ENCODE measurements at places on chromosomes 3 and 15.

DNA sequence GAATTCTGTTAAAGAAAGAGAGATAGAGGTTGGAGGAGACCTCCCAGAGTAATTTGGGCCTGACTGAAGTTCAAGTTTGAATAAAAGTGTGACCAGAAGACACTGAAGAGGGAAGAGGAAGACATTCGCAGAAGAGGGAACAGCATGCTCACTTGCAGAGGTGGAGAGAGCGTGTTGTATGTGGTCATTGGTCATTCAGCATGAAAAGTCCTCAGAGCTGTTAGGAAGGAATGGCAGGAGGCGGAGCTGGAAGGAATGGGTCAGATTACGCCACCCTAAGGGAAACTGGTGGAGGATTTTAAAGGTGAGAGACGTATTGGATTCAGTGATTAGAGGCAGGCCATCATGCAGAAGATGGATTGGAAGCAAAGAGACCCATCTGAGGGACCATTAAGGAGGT, 41.6 kb downstream of the IQCH start:
- no peaks in the 10 kb centered on the region for H3K36me3 ChIP-seq
- H3K27me3 ChIP-seq: no peaks in the 10 kb centered on the region
- H3K4me1 ChIP-seq: no peaks in the 10 kb centered on the region
- no peak overlapping the region for H3K4me3 ChIP-seq
- no peak overlapping the region for H3K27ac ChIP-seq
- no peak for DNase-seq

DNA sequence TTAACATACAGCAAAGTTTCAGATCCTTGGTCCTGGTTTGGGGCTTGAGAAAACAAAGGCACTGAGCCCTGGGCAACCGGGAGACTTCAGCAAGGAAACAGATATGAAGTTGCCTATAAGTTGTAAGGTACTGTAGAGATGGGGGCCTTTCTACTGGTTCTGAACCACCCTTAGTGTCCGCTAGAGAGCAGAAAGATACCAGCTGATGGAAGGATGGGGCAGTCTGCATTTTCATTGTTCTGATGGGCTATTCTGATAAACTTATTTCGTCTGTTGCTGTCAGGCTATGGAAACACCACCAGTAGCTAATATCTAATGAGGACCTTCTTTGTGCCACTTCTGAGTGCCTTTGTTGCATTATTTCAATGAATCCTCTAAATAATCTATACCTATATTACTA, 38.7 kb downstream of the FGD5 start:
- H3K4me3 ChIP-seq: no peak overlapping the region
- no peaks in the 10 kb centered on the region for H3K36me3 ChIP-seq
- no peak overlapping the region for H3K27ac ChIP-seq
- H3K27me3 ChIP-seq: peaks cover 13% of the 10 kb centered on the region
- no peak for DNase-seq
- H3K4me1 ChIP-seq: no peaks in the 10 kb centered on the region

GRCh38 chr3:79175870-79176269, 591.9 kb downstream of the ROBO1 start:
- H3K4me1 ChIP-seq: peaks cover 4% of the 10 kb centered on the region
- no peak overlapping the region for H3K4me3 ChIP-seq
- H3K27ac ChIP-seq: no peak overlapping the region

DNA sequence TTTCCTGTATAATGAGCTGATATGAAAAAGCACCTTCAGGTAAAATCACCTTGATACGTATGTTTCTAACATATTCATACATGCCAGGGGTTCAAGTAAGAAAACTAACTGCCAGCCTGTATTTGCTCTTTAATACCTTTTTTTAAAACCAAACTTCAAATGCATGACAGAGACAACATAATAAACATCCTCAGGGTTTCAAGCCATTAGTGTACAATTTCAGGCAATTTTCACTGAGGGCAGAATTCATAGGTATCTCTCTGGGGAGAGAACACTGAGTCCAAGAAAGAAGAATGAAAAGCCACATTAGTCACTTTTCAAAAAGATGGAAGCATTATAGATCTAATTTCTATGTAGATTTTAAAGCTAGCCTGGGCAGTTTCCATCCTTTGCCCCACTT, 26.9 kb downstream of the MINDY4B start:
- no peaks in the 10 kb centered on the region for H3K27me3 ChIP-seq
- H3K4me1 ChIP-seq: no peaks in the 10 kb centered on the region
- DNase-seq: no peak

- H3K27ac ChIP-seq: no peak overlapping the region
- H3K4me1 ChIP-seq: no peaks in the 10 kb centered on the region
- no peak for DNase-seq
These were observed 2.3 kb upstream of the SLC2A2 start for GRCh38 chr3:171028779-171029232.

DNA sequence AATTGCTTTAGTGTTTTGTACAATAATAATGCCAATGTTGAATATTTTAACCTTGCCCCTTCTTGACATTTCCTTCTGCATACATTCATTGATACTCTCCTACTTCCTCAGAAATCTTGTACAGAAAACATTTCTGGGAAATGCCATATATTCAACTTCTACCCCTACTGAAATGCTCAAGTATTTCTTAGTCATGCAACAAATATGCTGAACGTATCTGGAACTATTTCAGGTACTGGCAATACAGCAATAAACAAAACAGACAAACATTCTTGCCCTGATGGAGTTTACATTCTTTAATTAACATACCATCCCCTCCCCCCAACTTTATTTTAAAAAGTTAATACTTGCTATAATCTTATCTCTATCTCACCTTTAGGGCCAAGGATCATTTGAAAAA, 147.2 kb downstream of the STAG1 start:
- H3K36me3 ChIP-seq: no peaks in the 10 kb centered on the region
- no peaks in the 10 kb centered on the region for H3K27me3 ChIP-seq
- no peak for DNase-seq
- H3K4me3 ChIP-seq: no peak overlapping the region
- no peaks in the 10 kb centered on the region for H3K4me1 ChIP-seq

- no peak overlapping the region for H3K4me3 ChIP-seq
- no peak for DNase-seq
These were observed 23.8 kb downstream of the SLC6A20 start for GRCh38 chr3:45772341-45773035.

DNA sequence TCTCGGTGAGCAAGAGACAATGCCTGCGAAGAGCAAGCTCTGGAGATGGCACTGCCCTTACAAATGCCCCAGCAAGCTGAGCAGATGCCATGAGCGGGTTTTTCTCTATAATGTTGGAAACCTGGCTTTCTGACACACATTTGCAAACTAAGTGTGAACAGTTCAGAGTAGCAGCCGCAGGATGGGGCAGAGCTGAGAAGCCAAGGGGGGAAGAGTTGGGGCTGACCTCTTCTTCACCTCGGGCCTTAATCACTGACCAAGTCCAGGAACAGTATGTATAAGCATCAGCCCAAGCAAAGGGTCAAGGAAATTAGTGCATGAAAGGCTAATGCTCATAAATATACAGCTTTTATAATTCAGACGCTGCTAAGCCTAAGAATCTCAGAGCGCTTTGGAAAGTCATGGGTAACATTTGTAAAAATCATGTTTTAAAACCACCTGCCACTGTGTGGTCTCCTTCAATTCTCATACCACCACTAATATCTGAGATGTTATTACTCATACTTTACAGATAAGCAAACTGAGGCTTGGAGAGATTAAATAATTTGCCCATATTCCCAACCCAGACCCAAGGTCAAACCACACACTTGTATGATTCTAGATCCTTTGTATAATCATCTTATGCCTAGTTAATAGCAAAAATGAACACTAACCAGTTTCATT, 603.4 kb downstream of the FOXP1 start:
- peaks cover 37% of the 10 kb centered on the region for H3K4me1 ChIP-seq
- H3K36me3 ChIP-seq: peaks cover 23% of the 10 kb centered on the region
- no peak overlapping the region for H3K27ac ChIP-seq
- no peak for DNase-seq

All from A673 (cell line).